ENCODE measurements at places on chromosomes 1 and 21.

DNA sequence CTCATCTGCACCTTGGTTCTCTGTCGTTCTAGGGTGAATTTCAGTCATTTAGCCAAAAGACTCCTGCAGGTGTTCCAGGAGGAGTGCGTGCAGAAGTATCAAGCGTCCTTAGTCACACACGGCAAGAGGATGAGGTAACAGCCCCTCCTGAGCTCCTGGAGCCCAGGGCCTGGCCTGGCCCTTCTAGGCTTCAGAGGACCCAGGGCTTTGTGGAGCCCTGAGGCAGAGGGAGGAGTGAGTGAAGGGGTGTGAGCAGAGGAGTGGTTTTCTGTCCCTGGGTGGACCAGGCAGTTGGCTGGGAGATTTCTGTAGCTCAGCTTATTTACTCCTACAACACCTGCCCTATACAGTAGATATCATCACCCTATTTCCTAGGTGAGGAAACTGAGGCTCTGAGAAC is 15.7 kb upstream of the RASSF5 start:
- DNase-seq: no peak

GRCh38 chr1:21262293-21263051 is 27.8 kb downstream of the ECE1 start:
- no peak for DNase-seq

GRCh38 chr1:236534151-236534651 is 10.4 kb downstream of the LGALS8 start:
- DNase-seq: no peak

DNA sequence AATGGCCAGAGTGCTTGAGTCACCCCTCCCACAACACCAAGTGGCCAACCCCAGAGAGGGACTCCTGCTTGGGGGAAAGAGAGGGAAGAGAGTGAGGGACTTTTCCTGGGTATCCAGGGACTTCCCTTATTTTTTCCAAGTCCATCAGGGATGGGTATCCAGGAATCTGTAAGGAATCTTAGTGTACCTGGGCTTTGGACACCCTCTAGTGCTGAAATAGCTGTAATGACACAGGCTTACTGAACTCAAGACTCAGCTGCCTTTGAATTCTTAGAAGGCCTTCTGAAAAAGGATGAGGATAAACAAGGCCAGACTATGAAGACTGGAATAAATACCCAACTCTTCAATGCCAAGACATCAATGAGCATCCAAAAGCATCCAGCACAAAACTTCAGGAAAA is 12.0 kb downstream of the TSHB start:
- DNase-seq: no peak

- no peak for DNase-seq
Measured at GRCh38 chr1:16979475-16980327, 719 bp downstream of the MFAP2 start.

GRCh38 chr1:8680664-8681650 is 136.5 kb downstream of the RERE start:
- peak; percentile 60 for DNase-seq

All from NCI-H1930 (cell line).